ENCODE measurements at places on chromosomes 4 and X.

DNA sequence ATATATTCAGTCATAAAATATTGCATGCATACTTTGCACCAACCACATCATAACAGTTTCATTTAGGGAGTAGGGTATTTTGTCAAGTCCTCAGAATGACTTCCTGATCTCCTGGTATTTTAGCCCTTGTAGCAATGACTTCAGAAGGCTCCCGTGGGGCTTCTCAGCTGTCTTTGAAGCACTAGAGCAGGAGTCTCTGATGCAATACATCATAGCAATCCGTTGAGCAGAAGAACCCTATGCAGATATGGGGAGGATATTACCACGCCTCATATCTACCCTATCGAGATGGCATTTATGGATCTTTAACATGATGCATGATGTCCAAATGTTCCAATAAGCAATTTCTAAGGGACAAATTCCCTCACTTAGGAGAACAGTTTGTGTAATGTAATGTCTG lies 373.7 kb upstream of the FTHL17 start:
- DNase-seq = no peak

GRCh38 chr4:2949782-2950125 lies 13.5 kb downstream of the NOP14 start:
- DNase-seq = no peak

DNA sequence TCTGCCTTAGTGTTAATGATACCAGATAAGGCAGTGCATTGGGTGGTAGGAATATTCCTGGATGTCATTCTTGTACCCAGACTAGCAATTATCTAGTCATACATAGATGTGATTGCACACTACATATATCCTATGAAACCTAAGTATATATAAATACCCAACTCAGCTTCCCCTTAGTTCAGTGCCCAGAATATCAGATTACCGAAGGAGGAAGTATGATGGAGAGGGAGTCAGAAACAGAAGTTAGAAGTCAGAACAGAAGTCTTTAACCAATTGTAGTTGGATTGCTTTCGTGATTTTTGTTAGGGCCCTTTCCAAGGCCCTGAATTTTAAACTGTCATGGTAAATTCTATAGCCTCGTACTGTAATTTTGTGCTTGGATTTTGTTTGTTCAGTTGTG lies 42.9 kb downstream of the MOB1B start:
- DNase-seq = no peak

DNA sequence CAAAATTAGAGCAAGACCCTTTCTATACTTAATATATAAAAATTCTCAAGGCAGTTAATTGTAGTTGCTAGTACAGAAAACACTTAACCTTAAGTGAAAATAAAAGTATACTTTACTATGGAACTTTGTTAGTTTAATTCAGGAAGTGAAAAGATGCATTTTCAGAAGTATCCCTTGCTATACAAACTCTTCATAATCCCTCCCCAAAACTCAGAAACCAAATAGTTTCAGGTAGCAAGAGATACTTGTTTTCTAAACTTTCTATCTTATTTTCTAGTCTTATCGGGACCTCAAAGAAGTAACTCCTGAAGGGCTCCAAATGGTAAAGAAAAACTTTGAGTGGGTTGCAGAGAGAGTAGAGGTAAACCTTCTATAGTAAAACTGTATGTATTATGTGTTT lies 14.3 kb downstream of the PAICS start:
- DNase-seq = no peak

DNA sequence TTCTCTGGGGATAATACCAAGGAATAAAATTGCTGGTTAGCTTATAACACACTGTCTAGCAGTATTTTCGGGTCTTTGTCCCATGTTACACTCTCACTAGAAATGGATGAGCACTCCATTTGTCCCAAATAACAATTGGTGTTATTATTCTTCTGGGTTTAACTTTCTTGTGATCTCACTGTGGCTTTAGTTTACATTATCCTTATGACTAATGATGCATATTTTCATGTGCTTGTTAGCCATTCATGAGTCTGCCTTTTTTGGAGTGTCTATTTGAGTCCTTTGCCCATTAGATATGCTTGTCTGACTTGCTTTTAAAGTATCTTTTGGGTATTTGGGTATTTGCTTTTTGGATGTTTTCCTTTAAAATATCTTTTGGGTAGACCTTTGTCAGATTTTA lies 372.9 kb upstream of the TENM3 start:
- DNase-seq = no peak

Data from liver (tissue), 10 donors.